ENCODE measurements at places on chromosomes 2 and 18.
A peak's percentile ranks its signal among the peaks of the same experiment; 100 is the strongest.

GRCh38 chr2:71697106-71698004, 244.0 kb downstream of the DYSF start:
- no peak for DNase-seq

GRCh38 chr2:160584972-160585494, 91.4 kb upstream of the RBMS1 start:
- no peak for DNase-seq

DNA sequence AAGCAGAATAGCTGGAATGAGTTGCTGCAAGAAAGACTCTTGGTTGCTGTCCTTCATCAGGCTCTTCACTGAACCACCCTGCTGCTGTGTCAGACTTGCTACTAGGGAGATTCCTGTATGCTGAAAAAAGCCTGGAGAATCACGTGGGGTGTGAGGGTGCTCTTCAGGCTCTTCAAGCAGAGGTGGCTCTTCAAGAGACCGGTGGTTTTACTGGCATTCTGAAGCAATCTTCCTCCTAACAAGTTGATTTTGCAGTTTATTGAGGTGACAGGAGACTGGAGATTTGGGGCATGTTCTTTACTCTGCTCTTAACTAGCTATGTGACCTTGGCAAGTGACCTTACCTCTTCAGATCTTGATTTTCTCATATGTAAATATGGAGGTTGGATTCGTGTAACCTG, 14.1 kb downstream of the TMEM178A start:
- no peak for DNase-seq

- no peak for DNase-seq
Observed at GRCh38 chr2:105114551-105114950, 76.7 kb downstream of the MRPS9 start.

- no peak for DNase-seq
Observed at GRCh38 chr2:39615675-39616074, 50.0 kb upstream of the TMEM178A start.

DNA sequence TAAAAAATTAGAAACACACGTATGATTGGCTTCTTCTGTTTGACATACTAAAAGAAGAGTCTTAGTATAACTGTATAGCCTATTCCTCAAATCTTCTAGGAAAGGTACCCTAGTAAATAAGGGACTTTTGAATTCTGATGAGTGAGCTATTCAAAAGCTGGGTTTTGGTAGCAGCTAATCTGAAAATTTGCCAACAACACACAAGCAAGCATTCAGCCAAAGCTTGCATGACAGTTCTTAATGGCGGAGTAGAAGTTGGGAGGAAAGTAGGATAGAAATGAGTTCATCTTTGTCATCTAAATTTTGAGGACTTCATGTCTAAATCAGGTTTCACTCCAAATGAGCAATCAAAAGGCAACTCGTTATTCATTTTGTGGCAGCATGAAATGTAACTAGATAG, 813.0 kb downstream of the MBD2 start:
- DNase-seq = no peak

DNA sequence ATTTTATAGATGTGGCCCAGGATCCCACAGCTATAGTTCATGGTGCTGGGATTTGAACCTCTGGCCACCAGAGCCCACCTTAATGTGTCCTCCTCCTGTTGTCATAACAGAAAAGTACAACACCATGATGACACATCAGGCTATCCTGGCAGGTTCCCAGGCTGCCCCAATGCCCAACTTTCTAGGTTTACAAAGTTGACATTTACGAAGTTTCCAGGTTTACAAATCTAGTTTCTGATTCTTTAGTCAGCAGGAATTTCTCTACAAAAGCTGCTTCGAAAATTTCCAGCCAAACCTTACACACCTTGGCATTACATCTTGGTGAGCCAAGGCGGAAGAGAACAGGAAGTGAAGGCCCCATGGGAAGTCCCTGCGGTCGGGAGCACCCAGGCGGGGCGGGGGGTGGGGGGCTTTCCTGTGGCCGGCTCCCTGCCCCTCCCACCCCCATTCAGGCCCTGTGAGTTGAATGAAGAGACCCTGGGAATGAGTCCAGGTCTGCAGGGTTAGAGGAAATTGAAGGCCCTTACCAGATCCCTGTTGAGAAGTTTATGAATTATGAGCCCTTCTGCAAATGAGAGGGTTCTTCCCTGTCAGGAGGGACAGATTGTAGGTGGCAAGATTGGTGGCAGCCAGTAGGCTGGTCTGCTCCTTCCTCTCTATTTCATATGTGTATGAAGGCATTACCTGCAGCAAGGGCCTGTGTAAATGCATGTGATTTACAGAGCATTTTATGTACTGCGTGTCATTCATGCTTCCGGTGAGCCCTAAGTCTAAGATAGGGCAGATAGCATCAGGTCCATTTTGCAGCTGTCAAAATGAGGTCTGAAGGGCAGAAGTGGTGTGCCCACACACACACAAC, 11.1 kb upstream of the IL1RN start:
- no peak for DNase-seq

GRCh38 chr18:52826994-52827393, 487.0 kb downstream of the DCC start:
- DNase-seq = no peak

DNA sequence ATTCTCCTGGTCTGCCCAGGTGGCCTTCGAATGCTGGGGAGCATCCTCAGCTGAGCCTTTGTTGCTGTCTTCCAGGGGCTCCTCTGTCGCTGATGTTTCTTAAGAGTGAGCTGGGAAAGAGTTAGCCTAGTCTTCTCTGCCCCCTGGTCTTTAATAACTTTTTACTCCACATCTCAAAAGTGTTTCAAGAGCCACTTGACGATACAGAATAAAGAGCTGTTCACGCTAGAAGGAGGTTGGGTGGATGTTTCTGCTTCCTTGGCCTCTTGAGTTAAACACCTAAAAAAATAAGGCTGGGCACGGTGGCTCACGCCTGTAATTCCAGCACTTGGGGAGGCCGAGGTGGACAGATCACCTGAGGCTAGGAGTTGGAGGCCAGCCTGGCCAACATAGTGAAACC, 2.8 kb upstream of the BUB1 start:
- DNase-seq = no peak

DNA sequence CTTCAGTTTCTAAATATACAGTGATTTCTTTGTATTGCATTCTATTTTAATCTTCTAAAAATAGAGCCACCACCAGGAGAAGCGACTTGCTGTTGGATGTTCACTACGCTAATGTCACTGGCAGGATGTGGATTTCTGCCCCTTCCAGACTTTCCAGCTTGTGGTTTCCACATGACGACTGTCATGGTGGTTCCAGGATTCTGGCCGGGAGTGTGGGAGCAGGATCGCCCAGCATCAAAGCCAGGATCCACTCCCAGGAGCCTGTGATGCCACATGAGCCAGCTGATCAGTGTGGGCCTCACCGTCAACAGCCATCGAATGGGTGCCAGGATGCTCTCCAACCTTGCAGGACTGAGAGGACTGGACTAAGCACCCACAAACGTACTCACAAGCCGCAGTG, 148.8 kb downstream of the HDAC4 start:
- no peak for DNase-seq

DNA sequence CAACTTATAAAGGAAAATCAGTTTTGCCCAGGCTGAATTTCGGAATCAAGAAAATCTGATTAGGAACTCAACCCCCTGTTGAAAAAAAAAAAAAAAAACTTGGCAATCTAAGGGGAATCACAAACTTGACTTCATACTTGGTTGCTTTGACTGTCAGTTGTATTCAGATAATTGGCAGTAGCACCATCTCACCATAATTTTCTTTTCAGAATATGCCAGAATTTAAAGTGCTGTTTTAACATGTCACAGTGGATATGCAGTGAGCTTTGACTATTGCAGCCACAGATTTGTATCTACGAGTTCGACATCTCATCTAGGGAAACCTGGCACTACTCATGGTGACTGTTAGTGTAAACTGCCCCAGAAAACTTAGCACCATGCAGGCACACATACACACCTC, 761.4 kb upstream of the KLHL29 start:
- DNase-seq = no peak

- DNase-seq = no peak
Observed at GRCh38 chr2:54388076-54388475, 68.1 kb upstream of the SPTBN1 start.

DNA sequence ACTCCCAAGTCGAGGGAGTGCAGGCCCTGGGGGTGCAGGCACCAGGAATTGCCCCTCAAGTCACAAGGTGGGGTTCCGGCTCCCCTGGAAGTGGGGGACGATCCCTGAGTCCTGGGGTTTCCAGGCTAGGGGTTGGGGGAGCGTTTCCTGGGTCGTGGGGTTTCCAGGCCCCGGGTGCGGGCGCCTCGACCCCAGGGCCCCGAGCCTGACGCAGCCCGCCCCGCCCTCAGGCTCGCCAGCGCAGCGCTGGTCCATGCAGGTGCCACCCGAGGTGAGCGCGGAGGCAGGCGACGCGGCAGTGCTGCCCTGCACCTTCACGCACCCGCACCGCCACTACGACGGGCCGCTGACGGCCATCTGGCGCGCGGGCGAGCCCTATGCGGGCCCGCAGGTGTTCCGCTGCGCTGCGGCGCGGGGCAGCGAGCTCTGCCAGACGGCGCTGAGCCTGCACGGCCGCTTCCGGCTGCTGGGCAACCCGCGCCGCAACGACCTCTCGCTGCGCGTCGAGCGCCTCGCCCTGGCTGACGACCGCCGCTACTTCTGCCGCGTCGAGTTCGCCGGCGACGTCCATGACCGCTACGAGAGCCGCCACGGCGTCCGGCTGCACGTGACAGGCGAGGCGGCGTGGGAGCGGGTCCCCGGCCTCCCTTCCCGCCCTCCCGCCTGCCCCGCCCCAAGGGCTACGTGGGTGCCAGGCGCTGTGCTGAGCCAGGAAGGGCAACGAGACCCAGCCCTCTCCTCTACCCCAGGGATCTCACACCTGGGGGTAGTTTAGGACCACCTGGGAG, 12.0 kb downstream of the SIGLEC15 start:
- no peak for DNase-seq

- no peak for DNase-seq
Observed at GRCh38 chr2:124339709-124340108, 314.6 kb downstream of the CNTNAP5 start.

DNA sequence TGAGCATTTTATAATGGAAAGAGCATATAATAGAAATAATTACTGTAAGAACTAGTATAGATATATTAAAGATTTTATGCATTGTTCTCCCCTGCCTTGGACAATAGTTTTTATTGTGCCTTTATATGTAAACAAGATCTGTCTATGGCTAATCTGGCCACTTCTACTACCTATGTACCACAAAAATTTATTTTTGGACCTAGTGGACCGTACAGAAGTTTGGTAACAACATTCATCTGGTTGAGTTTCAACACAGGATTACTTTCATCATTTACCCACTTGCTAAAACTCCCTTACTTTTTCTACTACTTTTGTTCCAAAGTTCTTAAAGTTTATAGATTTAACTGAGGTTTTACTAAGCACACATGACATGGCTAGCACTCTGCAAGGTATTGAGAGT, 13.2 kb upstream of the MYOM1 start:
- no peak for DNase-seq

GRCh38 chr2:237588044-237588696, 2.4 kb downstream of the RAB17 start:
- DNase-seq = no peak

- no peak for DNase-seq
Observed at GRCh38 chr18:48917579-48918517, 32.9 kb downstream of the SMAD7 start.

- DNase-seq = no peak
Observed at GRCh38 chr2:236257136-236257535, 7.1 kb downstream of the ASB18 start.

DNA sequence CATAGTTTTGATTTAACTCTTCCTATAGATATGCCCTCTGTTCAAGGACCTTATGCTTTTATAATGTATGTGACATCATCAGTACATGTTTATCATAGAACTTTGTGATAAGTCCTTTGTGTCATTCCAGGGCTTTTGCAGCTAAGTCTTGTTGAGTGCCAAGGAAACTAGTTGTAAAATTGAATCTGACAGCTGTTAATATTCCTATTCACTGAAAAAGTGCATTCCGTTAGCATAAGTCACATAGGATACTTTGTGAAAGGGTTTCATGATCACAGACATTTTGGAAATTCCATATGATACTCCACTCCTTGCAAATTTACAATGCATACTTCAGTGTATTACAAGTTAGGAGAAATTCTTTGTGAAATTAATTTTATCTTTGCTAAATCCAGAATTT, 503.4 kb downstream of the CCDC85A start:
- no peak for DNase-seq

DNA sequence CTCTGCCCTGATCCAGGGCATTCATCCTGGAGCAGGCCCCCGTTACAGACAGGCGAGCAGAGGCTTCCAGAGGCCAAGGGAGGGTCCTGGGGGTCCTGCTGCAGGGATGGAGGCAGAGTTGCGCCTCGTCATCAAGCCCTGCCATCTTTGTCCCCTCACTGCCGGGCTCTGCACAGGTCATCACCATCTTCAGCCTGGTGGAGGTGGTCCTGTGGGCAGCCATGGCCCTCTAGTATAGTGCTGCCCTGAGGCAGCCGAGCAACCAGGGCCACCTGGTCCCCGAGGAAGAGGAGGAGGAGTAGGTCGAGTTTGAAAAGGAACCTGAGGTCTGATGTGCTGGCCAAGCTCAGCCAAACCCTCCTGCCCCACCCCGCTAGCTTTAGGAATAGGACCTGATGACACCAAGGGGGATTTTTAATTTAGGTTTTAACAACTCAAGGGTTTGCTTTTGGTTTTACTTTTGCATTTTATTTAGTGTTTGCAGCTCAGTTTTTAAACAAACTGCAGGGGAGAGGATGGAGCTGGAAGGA, 8.8 kb upstream of the ALPI start:
- no peak for DNase-seq

- no peak for DNase-seq
Observed at GRCh38 chr2:177322801-177323261, 58.3 kb upstream of the NFE2L2 start.

- no peak for DNase-seq
Observed at GRCh38 chr2:183070942-183071844, 7.4 kb upstream of the DUSP19 start.

GRCh38 chr2:112275311-112275886, at the start of gene ZC3H6:
Gene ZC3H6 (plus strand): TSS chr2:112275597. CDS start chr2:112275995, 398 bp downstream.
- DNase-seq = peak; percentile 100

GRCh38 chr2:29463181-29463900, 348.1 kb downstream of the CLIP4 start:
- no peak for DNase-seq

GRCh38 chr2:203870481-203870880, 2.9 kb downstream of the CTLA4 start:
- DNase-seq = no peak

DNA sequence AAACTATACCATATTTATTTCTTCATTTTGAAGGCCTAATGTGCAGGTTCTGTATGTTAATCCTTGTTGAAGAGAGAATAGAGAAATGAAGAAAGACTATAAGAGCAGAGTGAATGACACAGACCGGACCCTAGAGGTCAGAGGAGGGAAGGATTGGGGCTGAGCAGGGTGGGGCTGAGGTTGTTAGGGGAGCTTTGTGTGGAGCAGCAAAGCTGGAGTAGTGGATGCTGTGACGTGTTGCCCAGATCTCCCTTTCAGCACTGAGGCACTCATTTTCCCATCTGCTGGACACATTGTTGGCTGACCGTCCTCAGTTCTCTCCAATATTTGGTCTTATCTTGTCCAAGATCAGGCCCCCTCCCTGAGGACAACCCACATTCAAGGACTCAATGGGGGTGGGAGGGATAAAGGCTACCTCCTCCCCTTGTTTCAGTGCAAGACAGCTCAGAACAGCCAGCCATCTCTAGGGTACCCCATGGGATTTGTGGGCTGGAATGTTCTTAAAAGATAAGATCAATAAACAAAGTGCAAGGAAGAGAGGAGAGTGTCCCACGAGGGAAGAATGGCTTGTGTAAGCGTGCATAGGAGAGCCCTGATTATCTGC, 143.6 kb downstream of the TDRD15 start:
- DNase-seq = no peak

GRCh38 chr18:11215216-11215615, 65.8 kb upstream of the PIEZO2 start:
- DNase-seq = no peak

GRCh38 chr18:38009320-38009719, 443.7 kb upstream of the CELF4 start:
- no peak for DNase-seq
